HCT116 (cell line): ENCODE measurements at places on chromosomes 2 and 18.
A peak's percentile ranks its signal among the peaks of the same experiment; 100 is the strongest.

- no peak for DNase-seq
These were observed 104.9 kb downstream of the RBMS1 start for GRCh38 chr2:160388464-160389263.

DNA sequence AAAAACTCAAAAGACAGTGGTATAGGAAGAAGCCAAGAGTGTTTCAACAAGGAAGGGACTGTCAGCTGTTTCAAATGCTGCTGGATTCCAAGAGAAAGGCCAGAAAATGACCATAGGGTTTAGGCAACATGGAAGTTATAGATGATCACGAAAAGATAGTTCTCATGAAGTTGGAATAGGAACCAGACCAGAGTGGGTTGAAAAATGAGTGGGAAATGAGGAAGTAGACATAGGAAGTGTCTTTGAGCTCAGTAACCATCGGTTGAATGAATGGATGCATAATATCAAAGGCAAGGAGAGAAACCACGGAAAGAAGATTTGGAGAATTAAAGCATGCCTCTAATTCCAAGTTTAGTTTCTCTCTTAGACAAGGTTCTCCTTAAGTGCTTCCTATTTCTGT is 1.3 kb downstream of the NCAPH start:
- no peak for DNase-seq

GRCh38 chr18:30810580-30810979 is 232.0 kb downstream of the DSC3 start:
- no peak for DNase-seq

DNA sequence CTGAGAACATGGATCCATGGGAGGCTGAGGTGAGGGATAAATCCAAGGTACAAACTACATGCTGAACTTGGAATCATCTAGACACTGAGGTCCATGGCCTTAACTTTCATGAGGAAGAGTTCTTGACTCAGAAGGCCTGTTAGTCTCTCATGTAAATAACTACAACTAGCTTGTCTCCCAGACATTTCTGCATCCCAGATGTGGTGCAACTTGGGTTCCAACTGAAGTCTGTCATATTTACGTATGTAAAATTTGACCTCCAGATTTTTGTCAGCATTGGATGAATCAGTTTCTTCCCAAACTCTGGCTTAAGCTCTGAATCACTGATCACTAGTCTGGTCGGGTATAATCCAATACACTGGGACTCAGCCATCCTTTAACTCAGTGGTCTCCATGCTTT is 306.9 kb downstream of the PDE11A start:
- DNase-seq: no peak

DNA sequence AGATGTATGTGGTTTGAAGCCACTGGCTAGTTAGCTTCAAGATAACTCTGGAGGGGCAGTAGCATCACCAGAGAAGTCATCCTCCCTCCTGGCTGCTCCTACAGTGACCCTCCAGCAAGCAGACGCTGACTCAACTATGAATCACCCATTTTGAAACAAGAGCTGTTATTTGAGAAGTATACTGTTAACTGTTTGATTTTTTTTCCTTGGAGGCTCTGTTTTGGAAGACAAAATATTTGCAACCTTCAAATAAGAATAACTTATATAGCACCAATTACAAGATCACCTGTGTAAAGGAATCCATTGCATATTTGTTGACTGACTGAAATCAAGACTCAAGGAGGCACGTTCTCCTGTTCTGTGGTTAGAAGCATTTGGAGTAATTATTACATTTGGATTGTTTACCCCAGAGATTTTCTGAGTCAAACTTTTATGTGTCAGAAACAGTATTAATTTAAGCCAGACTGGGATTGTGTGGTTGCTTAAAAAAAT is 313.8 kb downstream of the MTX2 start:
- peak; percentile 65 for DNase-seq

DNA sequence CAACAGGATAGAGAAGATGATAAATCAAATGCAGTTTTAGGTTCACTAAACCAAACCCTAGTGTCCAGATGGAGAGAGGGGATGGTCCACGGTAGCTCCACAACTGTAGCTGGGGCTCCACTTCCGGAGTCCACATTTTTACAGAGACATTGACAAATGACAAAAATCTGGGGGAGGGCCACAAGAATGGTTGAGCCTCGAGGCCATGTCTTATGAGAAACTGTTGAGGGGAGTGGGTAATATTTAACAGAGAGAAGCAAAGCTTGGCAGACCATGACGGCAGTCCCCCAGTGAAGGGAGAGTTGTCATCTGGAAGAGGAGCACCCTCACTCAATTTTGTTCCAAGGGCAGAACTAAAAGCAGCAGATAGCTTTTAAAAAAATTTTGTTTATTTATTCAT is 17.6 kb upstream of the EPHA4 start:
- no peak for DNase-seq

DNA sequence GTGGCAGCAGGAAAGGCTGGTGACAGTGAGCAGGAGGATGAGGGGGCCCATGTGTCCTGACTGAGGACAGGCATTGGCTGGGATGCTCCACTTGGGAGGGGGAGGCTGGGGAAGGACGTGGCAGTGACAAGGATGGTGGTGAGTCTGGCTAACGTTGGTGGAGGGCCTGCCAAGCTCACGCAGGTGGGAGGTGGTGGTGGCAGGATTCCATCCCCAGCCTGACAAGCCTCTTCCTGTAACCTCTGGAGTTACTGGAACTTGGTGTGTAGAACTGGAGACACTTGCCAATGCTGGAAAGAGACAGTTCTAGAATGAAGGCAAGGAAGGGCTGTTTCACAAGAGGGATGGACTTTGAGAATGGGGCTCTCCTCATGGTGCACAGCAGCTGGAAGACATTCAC is 8.2 kb downstream of the PROM2 start:
- no peak for DNase-seq

- peak; percentile 51 for DNase-seq
These were observed at the start of gene AGPS for GRCh38 chr2:177392373-177393202. Gene AGPS, plus strand, starts transcription at chr2:177392773. Its CDS starts 17 bp downstream, at chr2:177392790.

- no peak for DNase-seq
These were observed 124.0 kb downstream of the GBX2 start for GRCh38 chr2:236044191-236044590.

DNA sequence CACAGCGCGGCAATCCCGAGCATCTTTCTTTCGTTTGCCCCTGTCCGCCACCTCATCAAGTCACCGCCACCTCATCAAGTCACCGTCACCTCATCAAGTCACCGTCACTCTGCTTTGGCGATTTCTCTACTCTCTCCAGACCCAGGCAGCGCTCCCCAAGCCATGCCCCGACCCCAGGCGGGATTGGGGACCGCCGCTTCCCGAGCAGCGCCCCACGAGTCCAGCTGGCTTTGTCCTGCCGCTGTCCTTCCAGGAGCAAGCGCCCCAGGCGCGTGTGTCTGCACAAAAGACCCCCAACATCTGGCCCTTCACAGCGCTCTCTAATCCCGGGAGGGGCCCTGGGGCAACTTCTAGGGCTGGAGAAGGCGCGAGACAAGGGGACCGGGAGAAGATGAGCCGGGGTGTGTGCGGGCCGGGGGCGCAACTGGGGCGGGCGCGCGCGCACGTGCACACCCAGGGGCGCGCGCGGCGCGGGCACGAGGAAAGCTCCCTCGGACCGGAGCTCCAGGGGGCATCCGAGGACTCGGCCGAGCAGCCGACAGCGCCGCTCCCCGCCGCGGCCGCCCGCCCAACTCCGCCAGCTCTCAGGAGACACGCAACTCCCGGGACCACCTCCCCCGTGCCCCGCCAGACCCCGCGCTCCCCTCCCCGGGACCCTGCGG is 633 bp upstream of the RNF152 start:
- DNase-seq: no peak

DNA sequence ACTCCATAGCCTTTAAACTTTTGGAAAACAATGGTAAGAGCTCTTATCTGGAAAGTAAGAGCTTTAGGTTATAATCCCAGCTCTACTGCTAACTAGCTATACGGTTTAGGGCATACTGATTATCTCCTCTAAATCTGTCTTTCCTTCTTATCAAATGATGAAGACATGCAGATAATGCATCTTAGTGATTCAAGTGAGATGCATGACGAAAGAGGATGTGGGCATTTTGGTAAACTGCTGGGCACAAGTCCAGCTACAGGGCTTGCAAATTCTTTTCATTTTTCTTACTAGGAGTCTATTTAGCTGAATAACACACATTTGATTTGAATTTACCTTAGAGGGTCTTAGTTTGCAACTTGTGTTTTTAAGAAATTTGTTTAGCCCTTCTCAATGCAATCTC is 1604.8 kb upstream of the ZEB2 start:
- DNase-seq: no peak

DNA sequence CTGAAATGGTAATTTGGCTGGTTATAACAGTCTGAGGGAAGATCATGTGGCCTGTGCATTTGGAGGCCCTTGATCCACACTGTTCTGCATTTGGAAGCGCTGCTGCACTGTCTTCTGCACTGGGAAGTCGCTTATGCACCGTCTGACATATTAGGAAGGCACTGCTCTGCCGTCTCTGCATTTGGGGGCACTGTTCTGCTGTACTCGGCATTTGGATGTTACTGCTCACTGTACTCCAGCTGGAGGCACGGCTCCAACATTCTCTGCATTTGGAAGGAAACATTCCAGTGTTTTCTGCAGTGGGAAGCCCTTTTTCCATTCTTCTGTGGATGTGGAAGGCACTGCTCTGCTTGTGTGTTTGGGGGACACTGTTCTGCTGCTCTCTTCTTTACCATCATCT is 9.6 kb upstream of the PROM2 start:
- no peak for DNase-seq

DNA sequence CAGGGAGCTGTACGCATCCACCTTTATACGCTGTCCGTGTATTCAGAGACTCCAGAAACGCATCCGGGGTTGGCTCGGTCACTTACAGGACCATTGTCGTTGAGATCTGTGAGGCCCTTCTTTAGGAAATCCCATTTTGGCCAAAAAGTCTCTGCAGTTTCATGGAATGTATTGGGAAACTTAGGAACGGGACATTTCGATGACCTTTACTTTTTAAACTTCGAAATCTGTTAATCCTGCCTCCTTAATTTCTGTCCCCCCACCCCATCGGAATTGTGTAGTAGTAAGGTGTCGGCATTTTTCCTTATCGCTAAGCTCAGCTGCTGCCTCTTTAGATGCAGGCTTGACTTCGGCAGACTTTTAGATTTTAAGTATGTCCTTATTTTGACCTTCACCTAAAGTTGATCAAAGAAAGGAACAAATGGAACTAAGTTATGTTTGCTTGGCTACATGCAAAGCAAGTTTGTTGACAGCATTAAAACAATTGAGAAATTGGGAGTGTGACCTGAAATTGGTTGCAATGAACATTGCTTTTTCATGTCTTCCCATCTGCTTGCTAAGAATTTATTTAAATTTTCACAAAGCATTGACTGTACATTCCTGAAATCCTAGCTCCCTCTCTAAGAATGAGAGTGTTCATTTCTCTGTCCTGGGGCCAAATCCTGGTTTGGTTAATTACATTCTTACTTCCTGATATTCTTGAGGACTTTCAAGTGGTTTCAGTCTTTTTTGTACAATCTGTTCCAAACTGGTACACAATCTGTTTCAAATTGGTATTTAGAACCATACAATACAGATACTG is 884 bp upstream of the RAPH1 start:
- DNase-seq: no peak

- DNase-seq: no peak
These were observed 108.9 kb downstream of the CLIP4 start for GRCh38 chr2:29223851-29224692.

GRCh38 chr2:43943809-43944452 is 51.9 kb downstream of the LRPPRC start:
- no peak for DNase-seq
